ENCODE measurements at places on chromosomes 1 and 21.

DNA sequence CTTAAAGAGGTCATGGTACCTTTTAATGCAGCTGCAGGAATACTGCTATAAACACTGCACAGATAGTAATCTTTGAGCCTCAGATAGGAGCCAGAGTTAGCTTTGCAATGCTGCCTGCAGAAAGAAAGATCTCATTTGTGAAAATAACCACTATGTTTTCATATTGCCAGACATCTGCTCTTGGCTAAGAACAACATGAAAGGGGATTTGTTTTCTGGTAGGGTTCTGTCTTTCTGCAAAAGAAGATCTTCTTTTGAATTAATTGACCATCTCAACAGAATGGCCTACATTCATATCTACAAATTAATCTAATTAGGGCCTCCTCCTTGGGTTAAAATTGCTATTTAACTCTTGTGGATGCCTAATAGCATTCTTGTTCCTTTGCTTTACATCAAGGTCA, 177.6 kb upstream of the DPYD start:
- no peak for DNase-seq

DNA sequence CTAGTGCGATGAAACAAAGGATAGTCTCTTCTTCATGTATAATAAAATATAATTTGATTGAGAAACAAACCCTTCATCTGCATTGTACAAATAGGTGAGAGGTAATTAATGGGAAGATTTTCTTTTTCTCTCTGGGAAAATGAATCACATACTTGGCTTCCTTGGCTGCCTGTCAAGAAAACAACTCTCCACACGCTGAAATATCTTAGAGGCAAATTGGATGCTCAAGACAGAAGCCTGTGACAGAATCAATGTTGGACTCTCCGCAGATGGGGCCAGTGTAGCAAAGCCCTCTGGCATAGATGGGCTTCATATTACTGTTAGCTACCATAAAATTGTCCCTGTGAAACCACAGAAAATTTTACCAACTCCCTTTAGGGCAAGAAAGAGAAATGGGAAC, 186.6 kb downstream of the GRIK1 start:
- DNase-seq = no peak

GRCh38 chr1:33429332-33429731, 1.6 kb downstream of the PHC2 start:
- no peak for DNase-seq

GRCh38 chr1:170397061-170397460, 134.9 kb upstream of the GORAB start:
- no peak for DNase-seq

DNA sequence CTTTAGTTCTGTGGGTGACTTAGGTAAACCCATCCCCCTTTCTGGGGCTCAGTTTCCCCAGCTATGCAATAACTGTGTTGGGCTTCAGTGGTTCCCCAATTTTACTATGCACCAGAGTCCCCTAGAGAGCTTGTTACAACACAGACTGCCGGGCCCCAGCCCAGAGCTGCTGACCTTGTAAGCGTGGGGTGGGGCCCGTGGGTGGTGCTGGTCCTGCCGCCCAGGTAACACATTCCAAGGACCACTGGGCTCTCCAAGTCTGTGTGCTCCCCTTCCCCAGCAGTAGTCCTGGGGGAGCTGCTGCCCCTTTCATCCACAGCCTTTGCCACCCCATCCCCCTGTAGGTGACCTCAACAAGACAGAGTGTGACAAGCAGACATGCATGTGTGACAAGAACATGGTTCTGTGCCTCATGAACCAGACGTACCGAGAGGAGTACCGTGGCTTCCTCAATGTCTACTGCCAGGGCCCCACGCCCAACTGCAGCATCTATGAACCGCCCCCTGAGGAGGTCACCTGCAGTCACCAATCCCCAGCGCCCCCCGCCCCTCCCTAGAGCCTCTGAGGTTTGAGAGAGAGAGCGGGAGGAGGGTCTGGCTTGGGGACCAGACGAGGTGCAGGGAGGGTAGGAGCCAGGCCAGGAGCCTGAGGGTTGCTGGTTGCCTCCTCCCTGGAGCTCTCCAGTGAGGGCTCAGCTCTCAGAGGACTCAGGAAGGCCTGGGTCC, 8.9 kb downstream of the PLA2G2F start:
- no peak for DNase-seq

- no peak for DNase-seq
These were observed at the start of gene OLIG2 for GRCh38 chr21:33025489-33026442. Gene OLIG2, plus strand, starts transcription at chr21:33025935. Its CDS starts 928 bp downstream, at chr21:33026863.

GRCh38 chr21:28018741-28019669, 973.7 kb downstream of the LTN1 start:
- no peak for DNase-seq

GRCh38 chr21:42086969-42087368, 15.9 kb downstream of the UMODL1 start:
- no peak for DNase-seq

GRCh38 chr1:106571109-106571508, 485.4 kb upstream of the PRMT6 start:
- no peak for DNase-seq

- no peak for DNase-seq
These were observed 89.9 kb downstream of the RASAL2 start for GRCh38 chr1:178183796-178184195.

- no peak for DNase-seq
These were observed 642 bp upstream of the SLC16A1 start for GRCh38 chr1:112956544-112957132.

DNA sequence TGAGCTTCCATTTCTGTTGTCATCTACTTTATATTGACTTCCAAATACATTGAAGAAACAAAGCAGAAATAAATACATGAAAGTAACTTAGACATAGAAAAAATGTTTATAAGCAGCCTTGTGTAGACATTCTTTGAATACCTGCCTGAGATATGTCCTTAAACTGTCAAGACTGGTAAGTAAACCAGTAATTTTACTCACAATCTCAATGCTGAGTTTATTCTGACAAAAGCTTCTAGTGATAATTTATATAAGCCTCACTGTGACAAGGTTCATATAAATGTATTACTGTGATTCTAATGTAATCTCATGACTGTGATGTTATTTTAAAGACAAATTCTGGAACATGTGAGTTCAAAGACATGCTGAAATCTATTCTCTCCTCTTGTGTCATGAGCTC, 516.7 kb upstream of the B3GALT2 start:
- no peak for DNase-seq

DNA sequence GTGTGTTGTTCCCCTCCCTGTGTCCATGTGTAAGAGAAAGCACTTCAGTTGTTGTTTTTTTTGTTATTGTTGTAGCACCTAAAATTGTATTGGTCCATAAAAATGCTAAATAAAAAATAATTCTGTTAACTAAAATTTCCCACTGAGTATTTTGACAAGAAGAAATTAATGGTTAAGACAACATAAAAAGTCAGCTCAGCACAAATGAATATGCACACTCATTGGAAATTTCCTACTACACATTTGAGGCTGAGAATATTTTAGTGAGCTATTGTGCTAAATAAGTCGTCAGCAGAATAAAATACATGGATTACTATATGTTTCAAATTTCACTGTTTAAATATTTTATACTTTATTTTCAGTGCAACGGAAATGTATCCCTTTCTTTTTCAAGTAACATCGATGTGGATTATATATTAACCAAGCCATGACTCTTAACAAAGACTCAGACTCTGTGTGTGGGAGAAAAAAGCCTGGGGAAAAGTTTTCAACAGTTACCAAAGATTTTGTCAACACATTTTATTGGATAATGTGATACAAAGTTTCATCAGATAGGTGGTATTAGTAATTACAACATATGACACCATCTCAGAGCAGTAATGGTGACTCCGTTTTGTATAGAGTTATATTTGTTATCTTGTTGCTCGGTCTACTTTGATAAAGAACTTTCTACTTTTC, 63.4 kb downstream of the LYPLAL1 start:
- no peak for DNase-seq
